ENCODE measurements at places on chromosomes 13 and 19.

- no peak for DNase-seq
Observed at GRCh38 chr19:29882719-29883105, 59.3 kb upstream of the URI1 start.

- no peak for DNase-seq
Observed at GRCh38 chr13:32087955-32088747, 56.6 kb downstream of the FRY start.

- no peak for DNase-seq
Observed at GRCh38 chr19:19900139-19900728, 512 bp upstream of the ZNF93 start.

DNA sequence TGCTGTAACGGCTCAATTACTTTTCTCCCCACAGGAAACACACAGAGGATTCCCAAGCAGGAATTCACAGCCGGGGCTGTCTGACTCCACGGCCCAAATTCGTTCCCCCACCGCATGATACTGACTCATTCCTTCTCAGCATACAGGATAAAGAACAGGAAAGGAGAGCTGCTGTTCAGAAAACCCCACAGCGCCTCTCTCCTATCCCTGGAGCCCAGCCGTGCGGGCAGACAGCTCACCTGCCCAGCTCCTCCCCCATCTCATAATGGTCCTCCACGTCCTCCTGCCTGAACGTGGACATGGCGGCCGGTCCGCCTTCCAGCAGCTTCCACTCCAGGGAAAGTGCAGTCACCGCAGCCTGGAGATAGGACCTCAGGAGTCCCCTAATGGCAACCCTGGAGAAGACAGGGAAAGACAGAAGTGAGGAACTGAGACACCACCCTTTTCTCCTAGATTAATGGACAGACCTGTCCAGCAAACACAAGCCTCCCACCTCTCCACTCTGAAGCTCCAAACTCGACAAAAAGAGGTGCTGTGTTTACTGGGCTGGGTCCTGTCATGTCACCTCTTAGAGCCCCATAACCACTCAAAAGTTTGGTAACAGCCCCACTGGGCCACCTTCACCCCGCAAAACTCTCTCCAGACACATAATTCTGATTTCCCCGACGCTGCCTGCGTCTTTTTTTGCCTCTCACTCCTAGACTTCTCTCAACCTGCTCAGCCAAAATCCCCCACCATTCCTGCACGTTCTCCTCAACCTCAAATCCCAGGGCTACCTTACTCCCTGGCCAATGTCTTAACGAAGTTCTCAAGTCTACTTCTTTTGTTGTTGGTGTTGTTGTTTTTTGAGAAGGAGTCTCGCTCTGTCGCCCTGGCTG, 1.2 kb downstream of the DAPK3 start:
- no peak for DNase-seq

DNA sequence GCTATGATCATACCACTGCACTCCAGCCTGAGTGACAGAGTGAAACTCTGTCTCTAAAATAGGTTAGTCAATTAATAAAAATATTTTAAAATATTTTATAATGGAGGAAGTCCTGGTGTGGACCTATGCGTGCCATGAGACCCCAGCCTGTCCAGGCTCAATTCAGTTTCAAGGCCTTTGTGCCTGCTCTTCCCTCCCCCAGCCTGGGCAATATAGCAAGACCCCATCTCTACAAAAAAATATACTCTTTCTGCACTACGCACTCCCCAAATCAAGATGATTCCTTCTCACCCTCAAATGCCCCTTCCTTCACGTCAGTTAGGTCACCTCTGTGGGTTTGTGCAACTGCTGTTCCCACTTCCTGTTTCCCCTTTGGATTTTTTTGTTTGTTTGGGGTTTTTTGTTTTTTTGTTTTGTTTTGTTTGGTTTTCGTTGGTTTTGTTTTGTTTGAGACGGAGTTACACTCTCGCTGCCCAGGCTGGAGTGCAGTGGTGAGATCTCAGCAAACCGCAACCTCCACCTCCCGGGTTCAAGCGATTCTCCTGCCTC, 1.4 kb upstream of the HSH2D start:
- no peak for DNase-seq

GRCh38 chr19:17325133-17325532, 9.5 kb downstream of the ANO8 start:
- DNase-seq: no peak

GRCh38 chr13:31476753-31477152, 262.6 kb upstream of the RXFP2 start:
- DNase-seq: no peak

DNA sequence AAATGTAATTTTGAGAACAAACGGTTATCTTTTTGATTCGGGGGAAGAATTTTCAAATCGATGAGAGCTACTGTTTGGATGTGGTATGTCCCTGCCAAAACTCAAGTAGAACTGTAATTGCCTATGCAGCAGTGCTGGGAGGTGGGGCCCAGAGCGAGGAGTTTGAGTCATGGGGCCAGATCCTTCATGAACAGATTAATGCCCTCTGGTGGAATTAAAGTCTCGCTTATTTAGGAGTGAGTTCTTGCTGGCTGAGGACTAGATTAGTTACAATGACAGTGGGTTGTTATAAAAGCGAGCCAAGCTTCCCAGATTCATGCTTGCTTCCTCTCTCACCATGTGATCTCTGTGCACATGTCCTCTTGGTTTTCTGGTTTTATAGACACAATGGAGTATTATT, 11.8 kb upstream of the PRR20A start:
- peak; percentile 16 for DNase-seq

- DNase-seq: no peak
Observed at GRCh38 chr13:113636266-113636963, 21.6 kb downstream of the ATP4B start.

DNA sequence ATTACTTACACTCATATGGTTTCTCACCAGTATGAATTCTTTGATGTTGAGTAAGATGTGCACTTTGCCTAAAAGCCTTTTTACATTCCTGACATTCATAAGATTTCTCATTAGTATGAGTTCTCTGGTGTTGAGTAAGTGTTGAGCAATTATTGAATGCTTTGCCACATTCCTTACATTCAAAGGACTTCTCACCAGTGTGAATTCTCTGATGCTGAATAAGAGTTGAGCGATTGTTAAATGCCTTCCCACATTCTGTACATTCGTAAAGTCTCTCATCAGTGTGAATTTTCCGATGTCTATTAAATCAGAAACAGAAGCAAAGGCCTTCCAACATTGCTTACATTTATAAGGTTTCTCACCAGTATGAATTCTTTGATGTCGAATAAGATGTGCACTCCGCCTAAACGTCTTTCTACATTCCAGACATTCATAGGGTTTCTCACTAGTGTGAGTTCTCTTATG, 14.2 kb upstream of the ZFP30 start:
- DNase-seq: no peak

DNA sequence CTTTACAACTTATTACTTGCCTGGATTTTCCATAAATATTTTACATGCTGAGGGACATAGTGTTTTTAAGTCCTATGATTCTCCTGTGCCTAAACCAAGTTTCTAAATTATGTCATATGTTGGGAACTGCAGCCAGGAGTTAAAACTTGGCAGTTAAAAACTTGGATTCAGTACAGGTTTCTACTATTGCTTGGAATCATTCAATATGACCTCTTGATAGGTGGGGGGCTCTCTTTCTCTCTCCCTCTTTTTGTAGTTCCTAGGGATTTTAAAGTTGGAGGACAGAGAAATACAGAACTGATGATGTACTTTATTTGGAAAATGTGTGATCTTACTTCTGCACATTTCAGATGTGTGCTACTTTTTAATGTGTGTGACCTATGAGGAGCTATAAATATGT, 4.7 kb downstream of the CSNK1A1L start:
- no peak for DNase-seq

DNA sequence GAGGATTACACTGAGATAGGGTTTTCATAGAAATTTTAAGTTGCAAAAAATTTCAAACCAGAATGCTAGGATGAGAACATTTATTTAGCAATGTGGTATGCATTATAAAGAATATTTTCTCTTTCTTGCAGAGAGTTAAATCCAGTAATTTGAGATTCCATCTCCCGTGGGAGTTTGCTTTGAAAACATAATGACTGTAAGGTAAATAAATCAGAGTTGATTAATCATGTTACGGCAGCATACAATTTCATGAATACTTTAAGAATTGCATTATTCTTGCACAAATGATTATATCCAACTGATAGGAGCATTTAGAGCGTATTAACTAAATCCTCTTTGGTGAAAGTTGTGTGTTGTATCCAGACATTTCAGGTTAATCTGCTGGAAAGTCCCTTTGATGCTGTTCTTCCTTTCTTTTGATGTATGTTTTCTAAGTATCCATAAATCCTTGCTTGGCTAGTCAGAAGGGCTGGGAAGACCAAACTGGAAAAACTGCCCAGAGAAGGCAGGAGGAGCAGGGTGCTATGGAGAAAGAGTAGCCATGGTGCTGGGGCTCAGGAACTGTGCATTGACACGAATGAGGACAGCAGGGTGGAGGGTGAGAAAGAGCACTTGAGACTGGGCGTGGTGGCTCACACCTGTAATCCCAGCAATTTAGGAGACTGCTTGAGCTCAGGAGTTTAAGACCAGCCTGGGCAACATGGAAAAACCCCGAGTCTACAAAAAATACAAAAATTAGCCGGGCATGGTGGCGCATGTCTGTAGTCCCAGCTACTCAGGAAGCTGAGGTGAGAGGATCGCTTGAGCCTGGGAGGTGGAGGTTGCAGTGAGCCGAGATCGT, 4.8 kb upstream of the GJA3 start:
- DNase-seq: no peak

DNA sequence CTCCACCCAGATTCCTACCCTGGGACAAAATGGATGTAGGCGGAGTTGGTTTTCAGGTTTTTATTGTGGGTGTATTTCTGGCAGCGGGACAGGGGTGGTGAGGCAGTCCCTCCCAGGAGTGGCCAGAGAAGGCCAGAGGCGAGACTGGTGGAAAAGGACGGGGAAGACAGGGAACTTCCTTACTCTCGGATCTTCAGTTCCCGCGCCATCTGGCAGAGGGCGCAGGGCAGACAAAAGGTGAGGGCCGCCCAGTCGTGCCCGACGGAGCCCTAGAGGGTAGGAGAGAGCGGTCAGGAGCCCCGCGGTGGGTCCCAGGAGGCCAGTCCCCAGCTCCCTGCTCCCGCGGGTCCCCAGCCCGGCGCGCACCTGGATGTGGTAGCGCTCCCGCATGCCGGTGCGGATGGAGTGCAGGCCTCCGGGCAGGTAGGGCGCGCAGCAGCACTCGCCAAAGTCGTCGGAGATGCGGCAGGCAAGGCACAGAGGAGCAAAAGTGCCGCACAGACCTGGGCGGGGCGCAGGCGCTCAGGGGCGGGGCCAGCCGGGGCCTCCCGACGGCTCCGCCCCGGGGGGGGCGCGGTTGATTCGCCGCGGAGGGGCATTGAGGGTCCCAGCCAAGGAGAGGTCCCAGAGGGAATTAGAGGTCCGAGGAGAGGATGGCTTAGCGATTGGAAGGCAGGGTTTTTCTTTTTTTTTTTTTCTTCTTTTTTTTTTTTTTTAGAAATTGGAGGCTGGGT, 3.0 kb downstream of the CNFN start:
- no peak for DNase-seq

GRCh38 chr13:78722700-78723099, 63.7 kb upstream of the OBI1 start:
- no peak for DNase-seq

Data from iPS DF 6.9 (cell line).